ENCODE measurements at places on chromosomes 16 and 17. TPM values are rescaled to one million over a fixed set of nuclear protein-coding genes. Genes with fewer than 3 reads are reported as not detected.

DNA sequence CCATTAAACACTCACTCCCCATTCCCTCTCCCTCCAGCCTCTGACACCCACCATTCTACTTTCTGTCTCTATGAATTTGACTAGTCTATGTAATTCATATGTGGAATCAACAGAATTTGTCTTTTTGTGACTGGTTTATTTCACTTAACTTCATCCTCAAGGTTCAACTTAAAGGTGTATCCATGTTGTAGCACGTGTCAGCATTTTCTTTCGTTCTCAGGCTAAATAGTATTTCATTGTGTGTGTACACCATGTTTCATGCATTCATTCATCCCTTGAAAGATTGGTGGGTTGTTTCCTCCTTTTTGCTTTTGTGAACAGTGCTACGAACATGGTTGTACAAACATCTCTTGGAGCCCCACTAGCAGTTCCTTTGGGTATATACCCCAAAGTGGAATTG lies 36.0 kb downstream of the ATP2C2 start:
- no peak for DNase-seq

GRCh38 chr16:76265434-76266045 lies 11.7 kb upstream of the CNTNAP4 start:
- DNase-seq = no peak

DNA sequence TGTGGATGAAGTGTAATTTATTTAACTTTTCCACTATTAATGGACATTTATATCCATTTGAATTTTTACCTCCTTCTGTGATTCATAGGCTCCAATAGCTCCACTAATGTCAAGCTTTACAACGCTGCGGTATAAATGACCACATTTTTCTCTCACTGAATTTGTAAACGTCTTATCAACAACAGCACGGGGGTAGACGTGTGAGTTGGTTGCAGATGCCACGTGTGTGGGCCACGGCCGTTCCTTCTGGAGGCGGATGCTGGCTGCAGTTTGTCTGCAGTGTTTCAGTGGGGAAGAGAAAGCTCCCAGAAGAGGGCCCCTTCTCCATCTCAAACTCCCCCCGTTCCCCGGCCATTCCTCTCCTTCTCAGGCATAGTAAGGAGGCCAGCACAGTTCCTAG lies 68.2 kb upstream of the XYLT1 start:
- peak; percentile 80 for DNase-seq

GRCh38 chr17:1959871-1960544 lies 65.1 kb downstream of the RTN4RL1 start:
- DNase-seq = peak; percentile 38

Gene ZSCAN10
- total RNA-seq = under 0.01 TPM

GRCh38 chr17:38464251-38464722 lies 36.0 kb downstream of the ARHGAP23 start:
- peak; percentile 57 for DNase-seq

DNA sequence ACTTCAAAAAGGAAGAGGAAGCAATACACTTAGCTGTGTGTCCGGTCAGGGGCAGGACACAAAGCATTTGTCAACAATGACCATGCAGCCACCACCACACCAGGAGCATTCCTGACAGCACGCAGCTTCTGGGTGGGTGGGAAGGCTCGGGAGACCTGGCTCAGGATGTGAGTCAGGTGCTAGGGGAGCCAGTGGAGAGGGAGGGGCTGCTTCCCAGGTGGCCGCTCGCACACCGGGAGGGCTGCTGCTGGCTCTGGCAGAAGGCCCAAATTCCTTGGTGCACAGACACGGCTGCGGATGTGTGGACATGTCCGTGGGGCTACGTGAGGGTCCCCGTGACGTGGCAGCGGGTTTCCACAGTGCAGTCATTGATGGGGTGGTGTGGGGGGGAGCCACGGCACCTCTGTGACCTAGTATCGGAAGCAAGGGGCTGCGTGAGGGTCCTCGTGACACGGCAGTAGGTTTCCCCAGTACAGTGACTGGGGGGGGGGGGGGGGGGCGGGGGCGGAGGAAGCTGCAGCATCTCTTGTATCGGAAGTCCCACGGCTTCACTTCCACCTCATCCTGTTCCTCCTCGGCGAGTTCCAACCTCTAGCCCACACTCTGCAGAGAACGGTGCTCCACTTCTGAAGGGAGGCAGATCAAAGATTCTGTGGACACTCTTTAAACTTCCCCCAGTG lies 112.8 kb downstream of the ZNF778 start:
- DNase-seq = no peak

DNA sequence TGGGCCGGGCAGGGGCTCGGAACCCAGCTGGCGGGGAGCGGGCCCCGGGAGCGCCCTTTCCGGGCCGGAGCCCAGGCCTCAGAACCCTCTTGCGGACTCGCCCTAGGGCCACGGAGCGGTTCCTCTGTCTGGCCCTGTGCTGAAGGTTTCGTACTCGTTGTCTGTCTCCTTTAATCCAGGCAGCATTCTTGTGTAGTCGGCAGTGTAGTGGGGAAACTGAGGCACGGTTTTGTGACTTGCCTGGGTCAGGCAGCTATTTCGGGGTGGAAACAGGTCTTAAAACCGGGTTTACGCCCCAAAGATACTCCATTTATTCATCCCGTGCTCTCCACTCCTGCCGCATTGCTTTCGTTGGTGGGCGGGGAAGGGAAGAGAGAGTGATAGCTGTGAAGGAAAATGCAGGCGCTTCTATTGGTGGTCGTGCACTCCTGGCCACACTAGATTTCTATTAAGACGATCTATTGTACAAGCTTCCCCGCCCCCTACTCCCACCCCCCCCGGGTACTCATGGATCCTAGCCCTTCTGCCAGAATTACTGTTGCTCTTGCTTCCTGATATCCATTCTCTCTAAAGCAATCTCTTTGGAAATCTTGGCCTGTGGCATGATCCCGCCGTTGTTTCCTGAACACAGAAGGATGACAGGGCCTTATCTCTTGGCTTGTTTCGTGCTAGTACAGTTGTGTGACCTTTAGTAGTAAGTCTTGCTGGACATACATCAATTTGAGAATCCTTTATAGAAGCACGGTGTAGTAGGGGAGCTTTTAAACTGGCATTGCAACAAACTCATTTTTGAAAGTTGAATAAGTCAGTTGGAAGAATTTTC lies 751 bp downstream of the DCAF7 start:
- peak; percentile 45 for DNase-seq
